ENCODE measurements at places on chromosomes 7 and 10.

- no peak for DNase-seq
Observed at GRCh38 chr10:10056961-10057360, 960.7 kb upstream of the CELF2 start.

GRCh38 chr7:113813471-113813870, 105.3 kb downstream of the PPP1R3A start:
- DNase-seq = no peak

DNA sequence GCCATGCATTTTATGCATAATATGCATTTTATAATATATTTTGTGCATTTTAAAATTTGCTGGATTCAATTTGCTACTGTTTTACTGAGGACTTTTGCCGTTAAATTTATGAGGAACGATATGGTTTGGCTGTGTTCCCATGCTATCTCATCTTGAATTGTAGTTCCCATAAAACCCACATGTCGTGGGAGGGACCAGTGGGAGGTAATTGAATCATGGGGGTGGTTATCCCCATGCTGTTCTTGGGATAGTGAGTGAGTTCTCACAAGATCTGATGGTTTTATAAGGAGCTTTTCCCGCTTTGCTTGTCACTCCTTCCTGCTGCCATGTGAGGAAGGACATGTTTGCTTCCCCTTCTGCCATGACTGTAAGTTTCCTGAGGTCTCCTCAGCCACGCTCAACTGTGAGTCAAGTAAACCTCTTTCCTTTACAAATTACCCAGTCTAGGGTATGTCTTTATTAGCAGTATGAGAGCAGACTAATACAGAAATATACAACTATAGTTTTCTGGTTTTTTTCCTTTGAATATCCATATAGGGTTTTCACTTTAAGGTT, 201.4 kb upstream of the SH2B2 start:
- no peak for DNase-seq

GRCh38 chr10:43689618-43689954, 40.9 kb upstream of the ZNF32 start:
- no peak for DNase-seq

- no peak for DNase-seq
Observed at GRCh38 chr10:94173594-94173993, 179.9 kb downstream of the PLCE1 start.

GRCh38 chr7:17229228-17229627, 69.2 kb upstream of the AHR start:
- DNase-seq = no peak

DNA sequence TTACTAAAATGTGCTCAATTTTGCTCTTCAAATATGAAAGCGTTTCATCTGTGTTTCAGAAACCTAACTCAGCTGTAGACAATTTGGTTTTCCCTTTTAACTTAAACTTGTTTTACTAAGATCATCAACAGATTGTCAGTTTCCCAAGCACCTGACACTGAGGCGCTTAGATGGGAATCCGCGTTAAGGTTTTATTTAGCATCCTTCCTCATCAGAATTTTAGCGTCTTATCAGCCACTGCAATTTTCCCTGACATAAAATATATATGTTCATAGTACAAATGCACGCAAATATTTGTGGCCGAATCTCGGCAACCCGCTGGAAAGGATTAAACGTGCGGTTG, 1.2 kb downstream of the SGCE start:
- DNase-seq = no peak

- no peak for DNase-seq
Observed at GRCh38 chr10:62619413-62619738, 185.1 kb upstream of the ADO start.

GRCh38 chr7:87935384-87935706, 1.3 kb downstream of the ADAM22 start:
- DNase-seq = no peak

GRCh38 chr10:61931620-61932332, 30.3 kb downstream of the ARID5B start:
- no peak for DNase-seq

DNA sequence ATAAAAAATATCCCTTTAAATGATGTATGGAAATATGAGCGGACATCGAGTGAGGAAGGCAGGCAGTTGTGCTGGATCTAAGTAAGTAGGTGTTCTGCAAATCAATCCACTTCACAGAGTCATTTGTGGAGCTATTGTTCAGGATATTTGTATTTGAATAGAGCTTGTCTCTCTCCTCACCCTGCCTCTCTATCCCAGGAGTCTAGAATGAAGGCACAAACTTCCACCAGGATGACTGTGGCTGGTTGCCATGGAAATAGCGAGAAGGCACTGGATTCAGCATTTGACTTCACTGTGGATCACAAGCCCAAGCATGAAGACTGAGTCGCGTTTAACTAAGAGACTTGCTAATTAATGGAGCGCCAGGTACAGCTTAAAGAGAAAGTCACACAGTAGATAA, 53.2 kb downstream of the NPY start:
- no peak for DNase-seq

GRCh38 chr7:138304071-138304320, 156.1 kb upstream of the TRIM24 start:
- DNase-seq = no peak

- peak; percentile 91 for DNase-seq
Observed at GRCh38 chr7:152312316-152312715, 123.5 kb downstream of the KMT2C start.

GRCh38 chr10:110456046-110456445, 41.7 kb upstream of the DUSP5 start:
- peak; percentile 96 for DNase-seq

DNA sequence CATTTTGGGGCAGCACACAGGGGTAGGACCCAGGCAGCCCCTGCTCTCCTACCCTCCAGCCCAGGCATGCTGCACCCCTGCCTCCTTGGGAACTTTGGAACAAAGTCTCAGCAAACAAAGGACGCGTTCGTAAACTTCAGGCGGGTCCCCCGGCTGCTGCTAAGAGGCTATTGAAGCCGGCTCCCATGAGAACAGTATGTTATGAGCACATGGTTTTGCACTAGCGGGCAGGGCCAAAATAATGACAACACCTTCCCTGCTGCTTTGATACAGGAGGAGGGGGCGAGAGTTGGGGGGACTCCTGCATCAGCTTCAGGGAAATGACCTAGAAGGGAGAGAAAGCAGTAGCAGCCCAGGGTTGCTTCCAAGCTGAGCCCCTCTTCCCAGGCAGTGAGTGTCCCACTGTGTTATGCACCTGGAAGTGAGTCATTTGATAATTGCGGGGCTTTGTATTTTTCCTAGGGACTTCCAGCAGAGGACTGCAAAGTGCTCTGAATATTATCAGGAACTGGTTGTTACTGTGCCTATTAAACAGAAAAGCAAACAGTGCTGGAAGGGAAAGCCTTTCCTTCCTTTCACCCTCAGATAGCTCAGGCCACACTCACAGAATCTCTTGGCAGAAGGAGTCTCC, 6.9 kb downstream of the ITPRIP start:
- peak; percentile 54 for DNase-seq

GRCh38 chr10:22369434-22370072, 24.3 kb downstream of the SPAG6 start:
- peak; percentile 4 for DNase-seq

DNA sequence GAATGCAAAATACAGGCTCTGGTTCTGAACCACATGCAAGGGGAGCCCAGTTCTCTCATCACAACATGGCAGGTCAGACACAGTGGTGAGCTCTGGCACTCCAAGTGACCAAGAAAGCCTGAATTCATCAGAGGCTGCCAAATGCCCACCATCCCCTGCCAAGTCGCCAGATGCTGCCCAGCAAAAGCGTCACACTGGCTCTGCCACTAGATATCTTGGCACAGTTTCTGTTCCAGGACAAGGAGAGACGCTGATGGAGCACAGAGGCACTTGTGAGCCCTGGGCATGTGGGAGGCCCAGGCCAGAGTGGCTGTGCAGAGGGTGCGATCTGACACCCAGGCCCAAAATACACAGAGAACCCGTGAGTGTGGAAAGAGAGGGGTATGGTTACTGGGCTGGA, 57.8 kb downstream of the GAD2 start:
- DNase-seq = no peak

DNA sequence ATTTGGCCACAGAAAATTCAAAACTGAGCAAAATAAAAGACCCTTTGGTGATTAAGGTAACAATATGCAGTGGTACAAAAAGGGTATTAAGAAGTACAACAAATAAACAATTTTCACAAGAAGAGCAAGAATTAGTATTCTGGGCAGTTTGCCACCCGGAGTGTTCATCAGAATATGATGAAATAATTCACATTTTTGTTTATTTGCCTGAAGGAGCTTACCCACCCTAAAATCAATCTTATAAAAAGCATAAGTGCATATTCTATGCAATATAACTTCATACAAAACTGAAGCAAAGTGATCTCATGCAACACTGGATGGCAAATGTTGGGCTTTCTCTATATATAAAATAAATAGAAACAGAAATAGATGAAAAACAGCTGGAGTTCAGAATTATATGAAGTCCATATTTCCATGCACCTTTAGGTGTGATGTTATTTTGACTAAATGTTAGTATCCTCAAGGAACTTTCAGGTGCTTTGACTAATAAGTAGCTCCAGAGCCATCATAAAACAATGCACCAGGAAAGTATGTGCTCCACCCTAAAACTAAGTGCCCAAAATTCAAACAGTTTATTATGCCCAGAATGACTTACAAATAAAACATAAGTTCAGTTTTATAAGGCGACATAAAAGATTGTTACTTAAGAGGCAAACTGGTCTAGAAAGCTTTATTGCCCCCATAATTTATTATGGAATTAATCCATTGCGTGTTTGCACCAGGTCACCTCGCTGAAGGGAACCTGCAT, 474.3 kb downstream of the SEMA3D start:
- DNase-seq = peak; percentile 35

DNA sequence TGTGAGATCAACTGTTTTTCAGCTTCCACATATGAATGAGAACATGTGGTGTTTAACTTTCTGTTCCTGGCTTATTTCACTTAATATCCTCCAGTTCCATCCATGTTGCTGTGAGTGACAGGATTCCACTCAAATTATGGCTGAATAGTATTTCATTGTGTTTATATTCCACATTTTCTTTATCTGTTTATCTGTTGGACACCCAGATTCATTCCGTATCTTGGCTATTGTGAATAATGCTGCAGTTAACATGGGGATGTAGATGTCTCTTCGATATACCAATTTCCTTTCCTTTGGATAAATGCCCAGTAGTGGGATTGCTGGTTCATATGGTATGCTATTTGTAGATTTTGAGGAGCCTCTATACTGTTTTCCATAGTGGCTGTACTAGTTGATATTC, 47.9 kb downstream of the GALNT11 start:
- no peak for DNase-seq

- DNase-seq = no peak
Observed at GRCh38 chr7:95691464-95691863, 80.9 kb upstream of the DYNC1I1 start.

GRCh38 chr10:35224045-35224740, 97.5 kb downstream of the CREM start:
- DNase-seq = no peak

DNA sequence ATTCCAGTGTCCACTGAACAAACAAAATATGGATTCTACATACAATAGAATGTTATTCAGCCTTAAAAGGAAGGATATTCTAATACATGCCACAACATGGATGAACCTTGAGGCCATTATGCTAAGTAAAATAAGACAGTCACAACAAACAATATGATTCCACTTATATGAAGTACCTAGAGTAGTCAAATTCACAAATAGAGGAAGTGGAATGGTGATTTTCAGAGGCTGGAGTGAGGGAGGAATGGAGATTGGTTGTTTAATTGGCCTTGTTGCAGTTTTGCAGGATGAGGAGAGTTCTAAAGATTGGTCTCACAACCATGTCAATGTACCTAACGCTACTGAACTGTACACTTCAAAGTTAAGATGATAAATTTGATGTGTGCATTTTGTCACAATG, 119.6 kb downstream of the CHN2 start:
- DNase-seq = no peak

DNA sequence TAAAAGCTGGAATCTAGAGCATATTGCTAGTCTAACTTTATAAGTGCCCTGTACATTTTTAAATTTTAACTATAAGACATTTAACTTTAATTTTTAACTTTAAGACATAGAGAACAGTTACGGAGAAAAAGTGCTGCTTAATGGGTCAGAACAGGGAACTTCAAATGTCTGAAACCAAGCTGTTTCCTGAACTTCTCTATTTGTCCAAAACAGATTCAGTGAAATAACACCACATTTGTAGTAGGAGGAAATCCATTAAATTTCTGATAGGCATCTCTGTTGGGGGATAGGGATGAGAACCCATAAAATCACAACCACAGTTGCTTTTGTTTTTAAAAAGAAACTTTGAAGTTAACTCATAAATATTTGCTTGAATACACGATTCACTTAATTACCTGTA, 170.8 kb upstream of the ANK3 start:
- no peak for DNase-seq

- no peak for DNase-seq
Observed at GRCh38 chr7:3432911-3433310, 131.9 kb downstream of the SDK1 start.

- DNase-seq = no peak
Observed at GRCh38 chr10:19385846-19386450, 337.3 kb downstream of the MALRD1 start.

DNA sequence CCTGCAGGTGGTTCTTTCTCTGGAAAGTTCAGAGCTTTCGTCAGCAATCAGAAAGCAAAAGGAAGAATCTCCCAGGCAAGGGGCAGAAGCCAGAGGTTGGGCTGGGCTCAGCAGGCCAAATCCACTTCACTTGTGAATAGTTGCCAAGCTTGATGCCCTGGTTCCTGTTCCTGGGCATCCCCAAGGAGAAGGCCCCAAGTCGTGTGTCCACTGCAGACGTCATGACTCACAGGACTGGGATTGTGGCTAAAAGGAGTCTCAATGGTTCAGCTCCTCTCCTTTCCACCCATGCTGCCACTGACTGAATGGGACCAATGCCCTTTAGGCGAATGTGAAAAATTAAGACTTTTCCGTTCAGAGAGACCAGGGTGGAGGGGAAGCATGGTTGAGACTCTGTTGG, 38.6 kb upstream of the TRIM8 start:
- DNase-seq = peak; percentile 28

DNA sequence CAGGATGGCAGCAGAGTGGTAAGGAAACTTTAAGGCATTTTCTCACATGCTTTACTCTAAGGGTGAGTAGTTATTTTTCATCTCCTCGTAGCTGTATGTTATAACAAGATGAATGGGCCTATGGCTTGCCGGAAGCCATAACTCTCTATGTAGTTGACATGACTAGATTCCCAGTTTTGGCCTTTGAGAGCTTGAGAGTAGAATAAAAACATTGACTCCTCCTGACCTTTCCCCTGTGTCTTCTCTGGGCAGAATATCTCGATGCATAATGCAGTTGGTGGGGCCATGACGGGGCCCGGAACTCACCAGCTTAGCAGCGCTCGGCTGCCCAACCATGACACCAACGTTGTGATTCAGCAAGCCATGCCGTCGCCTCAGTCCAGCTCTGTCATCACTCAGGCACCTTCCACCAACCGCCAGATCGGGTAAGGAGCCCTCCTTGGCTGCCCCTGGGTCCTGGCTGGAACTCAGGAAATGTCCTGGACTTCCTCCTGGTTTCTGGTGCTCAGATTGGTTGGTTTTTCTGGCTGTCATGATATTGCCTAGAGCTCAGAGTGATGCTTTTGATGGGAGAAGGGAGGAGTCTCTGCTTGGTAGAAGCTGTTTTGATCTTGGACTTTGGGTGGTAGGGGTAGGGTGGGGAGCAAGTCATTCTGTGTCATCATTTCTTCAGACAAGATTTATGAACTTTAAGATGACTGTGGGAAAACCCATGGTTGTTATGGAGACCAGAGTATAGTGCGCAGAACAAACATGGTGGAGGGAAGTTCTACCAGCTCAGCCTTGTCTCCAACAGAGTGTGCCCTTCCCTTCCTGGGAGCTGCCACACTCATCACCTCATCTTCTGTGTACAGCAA, 158.0 kb downstream of the CREB5 start:
- DNase-seq = no peak

GRCh38 chr10:131516285-131516684, 204.8 kb upstream of the TCERG1L start:
- DNase-seq = no peak

- DNase-seq = no peak
Observed at GRCh38 chr7:76512941-76513816, 2.8 kb downstream of the UPK3B start.
